ENCODE measurements at places on chromosomes 7 and 10. TPM values are rescaled to one million over a fixed set of nuclear protein-coding genes. Genes with fewer than 3 reads are reported as not detected.

Gene SPDYE6
- not detected for polyA plus RNA-seq

Gene SLC26A5
- not detected for polyA plus RNA-seq

Gene SSMEM1
- not detected for polyA plus RNA-seq

DNA sequence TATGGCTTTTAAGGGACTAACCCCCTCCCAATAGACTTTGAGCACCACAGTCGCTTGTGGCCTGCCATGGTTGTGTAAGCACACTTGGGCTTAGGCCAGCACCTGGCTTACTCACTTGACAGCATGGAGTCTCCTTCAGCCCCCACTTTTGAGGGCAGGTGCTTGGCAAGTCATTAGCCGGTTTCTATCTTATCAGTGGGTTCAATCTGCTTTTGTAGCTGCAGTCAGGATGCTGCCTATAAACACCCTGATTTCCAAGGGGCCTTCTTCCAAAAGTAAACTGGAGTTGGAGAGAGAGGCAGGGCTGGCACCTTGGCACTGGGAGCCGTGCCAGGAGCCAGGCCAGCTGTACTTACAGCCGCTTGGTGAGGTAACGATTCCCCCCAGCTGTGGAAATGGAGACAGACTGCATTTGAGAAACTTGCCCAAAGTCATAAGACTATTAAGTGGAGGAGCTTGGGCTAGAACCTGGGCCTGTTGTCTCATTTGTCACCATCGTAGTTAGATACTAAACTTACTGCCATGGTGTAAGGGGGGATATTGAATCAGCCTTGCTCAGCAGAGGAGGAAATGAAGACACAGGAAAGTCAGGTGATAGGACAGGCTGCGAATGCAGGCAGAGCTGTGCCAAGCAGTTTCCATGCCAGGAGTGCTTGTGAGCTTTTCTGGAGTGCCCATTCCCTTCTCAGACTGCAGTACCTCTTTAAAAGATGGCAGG lies 92.2 kb upstream of the EFCAB10 start:
- no peak overlapping the region for H3K4me3 ChIP-seq
- no peak for DNase-seq
- H3K27me3 ChIP-seq: no peaks in the 10 kb centered on the region
- H3K36me3 ChIP-seq: no peaks in the 10 kb centered on the region
- peak overlapping the region; percentile 23 for H3K27ac ChIP-seq

DNA sequence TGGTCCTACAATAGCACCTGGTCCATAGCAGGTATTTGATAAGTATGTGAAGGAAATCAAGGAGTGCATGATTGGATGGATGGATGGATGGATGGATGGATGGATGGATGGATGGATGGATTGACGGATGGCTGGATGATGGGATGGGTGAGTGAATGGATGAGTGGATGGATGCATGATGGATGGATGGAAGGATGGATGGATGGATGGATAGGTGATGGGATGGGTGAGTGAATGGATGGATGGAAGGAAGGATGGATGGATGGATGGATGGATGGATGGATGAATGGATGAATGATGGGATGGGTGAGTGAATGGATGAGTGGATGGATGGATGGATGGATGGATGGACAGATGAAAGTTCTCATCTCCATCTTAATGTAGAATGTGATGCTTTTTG lies 231.0 kb upstream of the PPP2R2D start:
- DNase-seq: no peak
- no peaks in the 10 kb centered on the region for H3K36me3 ChIP-seq
- H3K27ac ChIP-seq: no peak overlapping the region
- no peak overlapping the region for H3K4me3 ChIP-seq

DNA sequence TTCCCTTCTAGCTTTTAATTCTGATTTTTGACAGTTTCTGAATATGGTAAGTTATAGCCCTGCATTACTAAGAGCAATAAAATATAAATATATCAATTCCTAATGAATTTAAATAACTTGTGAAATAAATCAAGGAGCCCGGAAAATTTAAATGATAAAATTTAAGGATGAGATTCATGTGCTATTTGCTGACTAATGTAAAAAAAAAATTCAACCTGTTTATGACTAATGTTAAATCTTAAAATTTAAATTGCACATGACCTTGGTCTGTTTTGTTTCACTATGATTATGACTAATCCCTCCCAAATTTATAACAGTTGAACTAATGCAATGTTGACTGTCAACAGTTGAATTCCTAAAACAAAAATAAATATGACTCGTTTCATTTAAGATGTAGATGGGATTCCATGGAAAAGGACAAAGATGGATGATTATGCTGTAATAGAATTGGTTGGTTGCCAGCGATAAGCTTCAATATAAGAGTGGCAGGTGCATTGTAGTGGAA lies 419.9 kb downstream of the NRG3 start:
- DNase-seq: no peak
- no peak overlapping the region for H3K4me3 ChIP-seq

DNA sequence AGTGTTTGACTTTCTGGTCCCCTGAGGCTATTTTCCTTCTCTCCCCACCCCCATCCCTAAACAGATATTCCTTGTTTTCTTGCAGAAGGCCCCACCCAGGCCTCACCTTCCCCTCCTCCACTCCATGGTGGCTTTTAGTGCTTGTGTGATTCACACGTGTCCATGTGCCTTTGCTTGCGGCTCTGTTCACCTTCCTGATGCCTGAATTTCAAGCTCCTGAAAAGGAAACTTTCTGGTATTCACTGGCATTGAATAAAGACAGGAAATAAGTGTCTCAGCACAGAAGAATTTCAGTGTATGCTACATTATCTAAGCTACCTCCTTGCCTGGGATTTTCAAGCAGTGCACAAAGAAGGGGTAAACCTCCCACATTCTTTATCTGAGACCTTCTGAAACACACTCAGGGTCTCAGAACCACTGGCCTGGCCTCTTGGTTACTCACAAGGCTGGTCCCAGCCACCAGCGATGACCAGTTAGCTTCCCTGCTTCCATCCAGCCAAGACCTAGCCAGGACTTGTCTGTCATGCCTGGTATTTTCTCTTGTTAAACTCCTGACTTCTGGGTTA lies 17.2 kb upstream of the UBE2H start:
- no peaks in the 10 kb centered on the region for H3K36me3 ChIP-seq
- no peaks in the 10 kb centered on the region for H3K4me1 ChIP-seq
- peaks cover 4% of the 10 kb centered on the region for H3K27me3 ChIP-seq

GRCh38 chr7:151558575-151558974 lies 38.9 kb upstream of the RHEB start:
- no peak for DNase-seq
- peaks cover 2% of the 10 kb centered on the region for H3K27me3 ChIP-seq
- H3K4me1 ChIP-seq: no peaks in the 10 kb centered on the region

DNA sequence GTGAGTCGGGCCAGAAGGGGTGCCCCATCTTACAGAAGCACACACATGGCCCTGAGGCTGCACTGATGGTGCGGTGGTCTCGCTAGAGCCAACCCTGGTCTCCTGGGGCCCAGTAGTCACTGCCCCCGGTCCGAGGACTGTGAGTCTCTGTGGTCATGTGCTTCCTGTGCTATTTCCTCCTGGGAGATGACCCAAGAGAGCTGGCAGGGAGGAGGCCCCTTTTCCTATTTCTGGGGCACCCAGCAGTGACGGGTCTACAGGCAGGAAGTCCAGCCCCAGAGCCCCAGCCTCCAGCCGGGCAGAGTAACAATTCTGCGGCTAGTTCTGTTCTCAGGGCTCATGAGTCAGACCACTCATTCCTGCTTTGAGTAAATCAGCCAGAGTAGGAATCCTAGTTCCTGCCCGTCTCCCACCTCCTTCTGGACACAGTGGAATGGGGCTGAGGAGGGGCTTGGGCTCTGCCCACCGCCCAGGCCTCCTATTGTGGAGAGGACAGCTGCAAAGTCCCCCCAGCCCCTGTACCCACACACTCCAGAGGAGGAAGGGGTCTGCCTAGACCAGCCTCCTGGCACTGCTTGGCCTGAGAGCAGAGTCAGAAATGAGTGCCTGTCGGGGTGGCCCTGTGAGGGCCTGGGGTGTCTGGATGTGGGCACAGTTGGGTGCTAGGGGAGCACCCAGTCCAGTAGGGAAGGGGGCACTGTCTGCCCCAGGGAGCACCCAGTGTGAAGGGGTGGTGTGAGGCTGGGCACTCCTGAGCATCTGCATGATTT lies 80.5 kb upstream of the PPIF start:
- H3K4me3 ChIP-seq: peak overlapping the region; percentile 61
- peak; percentile 51 for DNase-seq
- peaks cover 4% of the 10 kb centered on the region for H3K27me3 ChIP-seq
- H3K27ac ChIP-seq: peak overlapping the region; percentile 91
- peaks cover 3% of the 10 kb centered on the region for H3K36me3 ChIP-seq

GRCh38 chr10:30671026-30671616 lies 41.6 kb upstream of the LYZL2 start:
- H3K36me3 ChIP-seq: no peaks in the 10 kb centered on the region
- peak overlapping the region; percentile 78 for H3K4me3 ChIP-seq
- peak; percentile 23 for DNase-seq
- H3K4me1 ChIP-seq: peaks cover 9% of the 10 kb centered on the region
- peaks cover 5% of the 10 kb centered on the region for H3K27me3 ChIP-seq

GRCh38 chr10:28533571-28534304 lies 820 bp downstream of the WAC start:
- H3K36me3 ChIP-seq: peaks cover 20% of the 10 kb centered on the region
- peak; percentile 66 for DNase-seq
- H3K27me3 ChIP-seq: peaks cover 16% of the 10 kb centered on the region
- peak overlapping the region; percentile 99 for H3K27ac ChIP-seq
- peak overlapping the region; percentile 99 for H3K4me3 ChIP-seq

DNA sequence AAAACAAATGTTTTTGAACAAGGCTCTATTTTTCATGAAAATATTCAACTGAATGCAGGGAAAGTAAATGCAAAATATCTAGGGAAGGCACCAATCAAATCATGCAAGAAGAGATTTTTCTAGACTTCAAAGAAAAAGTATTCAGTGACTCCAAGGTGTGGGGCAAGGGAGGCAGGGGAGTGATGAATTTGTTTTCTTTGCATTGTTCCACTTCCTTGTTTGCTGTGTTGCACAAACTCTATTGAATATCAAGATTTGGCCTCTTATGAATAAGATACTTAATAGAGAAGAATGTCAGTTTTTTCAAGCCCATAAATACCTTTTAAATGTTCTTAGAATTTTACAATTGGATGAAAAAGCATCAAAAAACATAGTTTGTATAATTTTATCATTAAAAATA lies 26.4 kb downstream of the STEAP1 start:
- no peaks in the 10 kb centered on the region for H3K27me3 ChIP-seq
- no peak overlapping the region for H3K27ac ChIP-seq
- no peak for DNase-seq
- no peak overlapping the region for H3K4me3 ChIP-seq

- no peaks in the 10 kb centered on the region for H3K4me1 ChIP-seq
- no peak for DNase-seq
- no peaks in the 10 kb centered on the region for H3K36me3 ChIP-seq
- no peak overlapping the region for H3K4me3 ChIP-seq
- no peak overlapping the region for H3K27ac ChIP-seq
- H3K27me3 ChIP-seq: no peaks in the 10 kb centered on the region
Measured at GRCh38 chr10:63666836-63667383, 145.7 kb downstream of the REEP3 start.

DNA sequence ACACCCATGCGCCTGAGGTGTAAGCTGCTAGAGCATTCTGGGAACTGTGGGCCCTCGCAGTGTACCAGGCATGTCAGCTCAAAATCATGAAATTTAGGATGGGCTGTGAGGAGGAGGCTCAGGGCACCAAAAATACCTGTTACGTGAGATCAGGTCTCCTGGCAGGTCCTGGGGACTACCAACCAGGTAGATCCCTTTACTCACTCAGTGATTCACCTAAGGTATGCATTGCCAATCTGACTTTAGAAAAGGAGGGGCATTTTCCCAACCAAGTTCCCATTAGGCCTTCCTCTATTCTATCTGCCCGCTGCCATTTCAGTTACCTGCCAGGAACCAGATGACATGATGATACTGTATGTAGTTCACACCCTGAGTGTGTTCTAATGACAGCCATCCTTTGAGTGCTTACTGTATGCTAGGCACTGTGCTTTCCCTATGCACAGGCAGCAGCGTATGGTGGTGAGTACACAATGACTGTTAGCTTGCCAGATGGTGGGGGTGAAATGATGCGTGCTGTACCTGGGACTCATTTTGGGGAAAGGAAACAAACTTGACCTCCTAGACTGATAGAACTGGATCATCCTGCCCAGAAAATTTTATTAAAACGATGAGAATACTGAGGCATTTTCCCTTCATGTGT lies 62.0 kb downstream of the CFAP58 start:
- no peak overlapping the region for H3K27ac ChIP-seq
- no peak overlapping the region for H3K4me3 ChIP-seq
- DNase-seq: no peak
- no peaks in the 10 kb centered on the region for H3K36me3 ChIP-seq
- H3K27me3 ChIP-seq: peaks cover 3% of the 10 kb centered on the region
- H3K4me1 ChIP-seq: peaks cover 7% of the 10 kb centered on the region

- no peaks in the 10 kb centered on the region for H3K4me1 ChIP-seq
- DNase-seq: no peak
- H3K27ac ChIP-seq: no peak overlapping the region
- H3K36me3 ChIP-seq: no peaks in the 10 kb centered on the region
- H3K27me3 ChIP-seq: no peaks in the 10 kb centered on the region
Measured at GRCh38 chr10:117968354-117969182, 78.2 kb downstream of the RAB11FIP2 start.

DNA sequence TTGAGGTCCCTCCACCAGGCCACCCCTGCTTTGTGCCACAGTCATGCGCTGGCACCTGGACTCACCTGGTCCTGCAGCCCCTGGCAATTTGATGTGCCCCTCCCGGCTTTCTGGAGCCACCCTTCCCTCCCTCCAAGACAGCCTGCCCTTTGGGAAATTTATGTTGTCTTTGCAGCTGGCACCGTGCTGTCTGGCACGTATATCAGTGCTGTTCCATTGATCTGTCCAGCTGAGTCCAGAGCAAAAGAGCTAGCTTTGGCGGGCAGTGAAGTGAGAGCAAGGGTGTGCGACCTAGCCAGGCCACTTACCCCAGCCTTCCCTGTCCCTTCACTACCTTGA lies 5.7 kb downstream of the RARRES2 start:
- H3K27me3 ChIP-seq: peaks cover 4% of the 10 kb centered on the region
- no peak overlapping the region for H3K27ac ChIP-seq
- H3K36me3 ChIP-seq: peaks cover 6% of the 10 kb centered on the region
- H3K4me3 ChIP-seq: no peak overlapping the region
- H3K4me1 ChIP-seq: no peaks in the 10 kb centered on the region

- no peaks in the 10 kb centered on the region for H3K27me3 ChIP-seq
- H3K36me3 ChIP-seq: no peaks in the 10 kb centered on the region
- H3K27ac ChIP-seq: no peak overlapping the region
- peaks cover 14% of the 10 kb centered on the region for H3K4me1 ChIP-seq
- DNase-seq: no peak
- H3K4me3 ChIP-seq: no peak overlapping the region
Measured at GRCh38 chr7:149463500-149464161, 2.8 kb upstream of the ZNF777 start.

DNA sequence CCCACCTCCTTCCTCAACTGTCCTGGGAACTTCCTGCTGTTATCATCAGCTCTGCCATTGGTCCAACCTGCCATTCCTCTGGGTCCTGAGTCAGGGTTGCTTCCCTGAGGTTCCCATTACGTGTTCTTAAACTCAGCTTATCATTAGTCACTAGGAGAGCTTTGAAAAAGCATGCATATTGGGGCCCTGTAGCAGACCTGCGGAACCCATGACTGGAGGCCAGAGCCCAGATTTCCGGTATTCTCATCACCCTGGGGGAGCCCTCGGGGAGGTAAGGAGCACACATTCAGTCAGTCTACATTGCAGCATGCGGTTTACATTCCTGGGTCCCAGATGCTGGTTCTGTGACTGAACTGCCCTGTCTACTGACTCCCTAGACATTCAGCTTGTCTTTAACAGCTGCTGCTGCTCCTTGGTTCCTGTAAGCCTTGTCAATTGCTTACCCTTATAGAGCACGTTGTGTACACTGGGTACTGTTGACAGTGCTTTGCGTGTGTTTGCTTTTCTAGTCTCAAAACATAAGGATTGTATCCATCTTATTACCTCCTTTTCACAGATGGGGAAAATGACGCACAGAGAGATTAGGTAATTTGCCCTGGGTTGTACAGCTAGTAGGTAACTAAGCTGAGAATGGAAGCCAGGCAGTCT lies 12.8 kb downstream of the CDHR3 start:
- H3K27me3 ChIP-seq: peaks cover 4% of the 10 kb centered on the region
- no peaks in the 10 kb centered on the region for H3K4me1 ChIP-seq
- H3K36me3 ChIP-seq: peaks cover 3% of the 10 kb centered on the region
- H3K4me3 ChIP-seq: no peak overlapping the region
